C1 segment of cervical spinal cord (tissue), 14 donors: ENCODE measurements at places on chromosomes 1 and 21.

DNA sequence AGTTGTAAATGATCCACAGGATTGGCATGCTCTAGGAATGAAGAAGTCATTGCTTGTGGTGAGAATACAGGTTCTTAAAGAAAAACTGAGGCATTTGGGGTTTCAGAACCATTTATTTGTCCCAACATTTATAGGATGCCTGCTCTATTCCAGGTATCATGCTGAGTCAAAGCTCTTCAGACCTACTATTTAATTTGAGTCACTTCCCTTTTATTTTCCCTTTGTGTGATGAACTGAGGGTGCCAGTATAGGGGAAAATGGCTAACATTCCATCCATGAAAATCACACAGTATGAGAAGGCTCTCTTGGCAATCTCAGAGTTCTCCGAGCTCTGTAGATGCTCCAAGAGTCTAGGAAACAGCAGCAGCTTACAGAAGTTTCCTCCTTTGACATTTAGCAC lies 110.4 kb downstream of the RNF220 start:
- no peak for DNase-seq

DNA sequence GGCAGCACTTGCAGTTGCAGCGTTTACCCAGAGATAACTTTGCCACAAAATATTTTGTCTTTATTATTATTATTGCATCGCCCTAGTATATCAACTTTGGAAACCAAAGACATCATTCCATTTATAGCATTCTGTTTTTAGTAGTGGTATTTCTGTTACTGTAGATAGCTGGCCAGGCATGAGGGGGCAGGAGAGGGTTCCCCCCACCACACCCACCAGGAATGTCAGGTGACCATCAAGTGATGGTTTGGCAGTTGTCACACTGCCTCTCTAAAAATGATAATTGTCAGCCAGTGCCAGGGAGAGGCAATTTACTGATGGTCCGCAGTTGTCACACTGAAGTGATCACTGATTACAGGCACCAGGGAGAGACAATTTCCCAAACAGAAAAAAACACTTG lies 135.6 kb downstream of the TSEN15 start:
- DNase-seq: no peak

- DNase-seq: no peak
Measured at GRCh38 chr21:45401054-45401518, 3.9 kb upstream of the COL18A1 start.

DNA sequence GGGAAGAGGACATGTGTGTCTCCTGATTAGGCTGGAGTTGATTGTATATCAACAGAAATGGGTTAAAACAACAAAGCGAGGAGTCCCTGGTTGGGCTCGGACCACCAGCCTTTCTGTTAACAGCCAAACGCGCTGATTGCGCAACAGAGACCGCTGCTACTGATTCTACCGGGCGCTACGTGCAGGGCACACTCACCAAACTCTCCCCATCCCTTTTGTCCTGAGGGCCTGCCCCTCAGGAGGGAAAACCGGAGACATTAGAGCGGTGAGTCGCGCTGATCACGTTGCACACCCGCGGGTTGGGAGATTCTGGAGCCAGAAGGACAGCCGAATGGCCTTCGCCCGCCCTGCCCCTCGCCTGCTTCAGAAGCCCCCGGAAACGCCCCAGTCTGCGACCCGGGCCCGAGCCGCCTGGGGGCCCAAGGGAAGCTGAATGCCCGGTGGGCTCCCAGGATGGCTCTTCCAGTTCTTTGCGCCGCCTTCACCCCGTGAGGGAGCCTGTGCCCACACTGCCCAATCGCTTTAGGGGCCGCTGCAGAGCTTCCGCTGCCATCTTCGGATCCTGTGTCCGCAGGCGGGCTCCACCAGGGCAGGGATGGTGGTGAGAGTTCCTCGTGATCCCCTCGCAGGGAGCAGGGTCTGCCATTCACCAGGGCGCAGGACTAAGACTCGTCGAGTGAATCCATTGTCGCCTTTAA lies 165.4 kb upstream of the NBPF11 start:
- no peak for DNase-seq

GRCh38 chr1:48028218-48029069 lies 31.3 kb upstream of the TRABD2B start:
- DNase-seq: no peak

- no peak for DNase-seq
Measured at GRCh38 chr1:165056914-165057313, 299.6 kb downstream of the LMX1A start.
